ENCODE measurements at places on chromosomes 16 and 17.

GRCh38 chr16:11601425-11601824 lies 14.7 kb upstream of the LITAF start:
- DNase-seq, result no peak

DNA sequence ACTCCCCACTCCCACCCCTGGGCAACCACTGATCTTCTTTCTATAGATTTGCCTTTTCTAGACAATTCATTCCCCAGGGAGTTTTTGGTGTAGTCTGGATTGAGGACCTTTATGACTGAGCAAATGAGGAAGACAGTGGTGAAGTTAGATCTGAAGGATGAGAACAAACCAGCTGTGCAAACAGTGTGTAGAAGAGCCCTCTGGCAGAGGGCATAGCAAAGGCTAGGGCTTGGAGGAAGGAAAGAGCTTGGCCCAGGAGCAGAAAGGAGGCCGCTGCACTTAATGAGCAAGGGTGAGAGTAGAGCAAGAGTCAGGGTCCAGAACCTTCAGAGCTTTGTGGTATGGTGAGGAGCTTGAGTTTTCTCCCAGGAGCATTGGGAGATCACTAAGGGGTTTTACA lies 352.7 kb downstream of the CA10 start:
- DNase-seq, result no peak

DNA sequence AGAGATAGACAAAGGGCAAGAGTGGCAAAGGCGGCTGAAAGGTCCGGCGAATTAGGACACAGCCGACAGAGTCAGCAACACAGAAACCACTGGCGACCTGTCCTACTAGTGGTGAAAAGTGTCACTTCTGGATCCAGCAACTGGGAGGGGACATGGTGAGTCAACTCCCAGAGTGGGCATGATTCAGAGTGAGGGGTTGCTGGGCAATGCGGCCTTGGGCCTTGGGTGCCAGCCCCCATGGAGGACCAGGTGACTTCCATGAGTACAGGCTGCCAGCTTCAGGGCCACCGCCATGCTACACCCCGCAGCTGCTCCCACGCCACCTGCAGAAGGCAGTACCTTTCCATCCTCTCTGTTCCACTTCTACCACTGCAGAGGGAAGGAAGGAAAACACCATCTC lies 110.6 kb downstream of the ZFHX3 start:
- no peak for DNase-seq

GRCh38 chr17:8016632-8017424 lies 14.4 kb downstream of the GUCY2D start:
- peak; percentile 80 for DNase-seq

GRCh38 chr16:72829846-72830775 lies 217.8 kb downstream of the ZFHX3 start:
- no peak for DNase-seq

DNA sequence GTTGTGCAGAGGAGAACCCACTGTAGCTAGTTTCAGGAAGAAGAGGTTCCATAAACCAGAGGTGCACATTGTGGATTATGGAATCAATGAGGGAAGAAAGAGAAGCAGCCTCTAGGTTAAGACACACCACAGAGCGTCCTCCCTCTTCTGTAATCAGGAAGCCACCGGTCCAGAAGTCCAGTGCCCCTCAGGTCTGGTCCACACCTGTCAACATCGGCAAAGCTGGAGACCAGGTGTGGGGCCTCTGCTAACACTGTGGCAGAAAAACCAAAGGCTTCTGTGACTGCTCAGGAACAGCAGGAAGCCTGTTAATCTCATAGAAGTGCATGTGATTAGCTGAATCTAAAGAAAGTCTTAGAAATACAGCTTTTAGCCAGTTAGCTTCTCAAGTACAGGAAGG lies 23.3 kb downstream of the LIMD2 start:
- no peak for DNase-seq

DNA sequence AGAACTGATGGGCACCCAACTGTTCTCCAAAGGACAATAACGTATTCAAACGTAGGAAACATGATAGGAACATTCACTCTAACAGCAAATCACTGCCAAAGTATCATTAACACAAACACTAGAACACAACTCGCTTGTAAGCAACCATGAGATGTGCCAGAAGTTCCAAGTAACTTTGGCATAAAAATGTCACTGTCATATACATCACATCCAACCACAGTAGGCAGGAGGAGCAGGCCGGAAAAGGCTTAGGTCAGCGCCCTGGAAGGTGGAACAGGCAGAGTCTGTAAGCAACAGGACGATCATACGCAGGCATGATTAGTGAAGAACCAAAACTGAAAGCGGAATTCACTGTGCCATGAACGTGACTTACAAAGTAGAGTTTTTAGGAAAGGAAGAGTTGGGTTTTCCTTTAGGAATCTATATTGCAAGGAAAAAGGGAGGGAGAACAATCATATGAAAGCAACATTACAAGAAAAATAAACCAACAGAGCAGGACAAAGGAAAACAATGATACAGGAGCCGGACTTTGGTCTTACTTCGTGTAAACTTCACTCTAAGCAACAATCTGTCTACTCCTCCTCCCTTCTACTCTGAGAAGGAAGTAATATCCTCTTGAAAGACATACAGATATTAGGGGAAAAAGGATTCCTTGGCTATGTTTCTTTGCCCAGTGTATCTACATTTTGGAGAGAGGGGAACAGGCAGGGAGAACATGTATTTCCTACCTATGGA lies 52.3 kb downstream of the YWHAE start:
- DNase-seq, result no peak

DNA sequence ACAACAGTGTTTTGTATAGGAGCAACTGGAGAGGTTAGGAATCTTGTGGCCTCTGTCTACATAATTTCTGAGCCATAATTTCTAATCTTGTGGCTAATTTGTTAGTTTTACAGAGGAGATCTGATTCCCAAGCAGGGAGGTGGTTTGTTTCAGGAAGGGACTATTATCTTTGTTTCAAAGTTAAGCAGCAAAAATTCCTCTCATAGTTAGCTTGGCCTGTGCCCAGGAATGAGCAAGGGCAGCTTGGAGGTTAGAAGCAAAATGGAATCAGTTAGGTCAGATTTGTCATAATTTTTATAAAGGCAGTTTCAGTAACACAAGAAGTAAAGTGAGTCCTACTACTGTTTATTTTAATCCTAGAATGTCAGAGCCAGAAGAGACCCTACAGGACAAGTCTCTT lies 2.0 kb upstream of the RDM1 start:
- no peak for DNase-seq

DNA sequence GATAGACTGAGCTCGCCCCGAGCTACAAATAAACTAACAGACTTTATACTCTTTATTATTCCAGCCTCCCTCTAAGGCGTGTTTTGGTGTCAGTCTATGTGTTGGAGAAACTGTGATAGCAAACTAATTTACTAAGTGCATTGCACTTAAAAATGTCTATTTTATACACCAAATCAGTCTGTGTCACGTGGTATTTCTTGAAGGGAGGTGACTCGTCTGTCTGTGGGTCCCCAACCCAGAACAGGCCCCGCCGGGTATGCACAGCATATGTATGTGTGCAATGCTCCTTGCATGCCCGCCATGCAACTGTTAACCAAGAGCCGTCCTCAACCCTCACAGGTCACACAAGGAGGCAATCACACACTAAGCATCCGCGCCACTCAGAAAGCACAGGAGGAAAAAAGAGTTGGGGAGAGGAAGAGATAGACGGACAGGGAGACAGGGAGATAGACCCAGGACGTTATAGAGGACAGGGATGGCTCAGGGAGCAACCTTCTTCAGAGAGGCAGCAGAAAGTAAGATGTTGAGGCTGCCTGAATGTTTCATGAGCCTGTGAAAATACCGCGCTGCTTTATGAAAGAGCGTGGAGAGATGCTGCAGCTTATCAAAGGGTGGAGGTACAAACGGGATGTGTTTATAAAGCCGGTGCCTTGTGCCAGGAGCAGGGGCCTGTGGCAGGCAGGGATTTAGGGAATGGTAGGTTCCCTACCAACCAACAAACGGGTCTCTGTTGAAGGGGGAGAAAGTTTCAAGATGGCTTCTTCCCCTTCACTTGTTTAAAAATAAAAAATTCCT lies 4.2 kb downstream of the RBFOX3 start:
- DNase-seq, result no peak

DNA sequence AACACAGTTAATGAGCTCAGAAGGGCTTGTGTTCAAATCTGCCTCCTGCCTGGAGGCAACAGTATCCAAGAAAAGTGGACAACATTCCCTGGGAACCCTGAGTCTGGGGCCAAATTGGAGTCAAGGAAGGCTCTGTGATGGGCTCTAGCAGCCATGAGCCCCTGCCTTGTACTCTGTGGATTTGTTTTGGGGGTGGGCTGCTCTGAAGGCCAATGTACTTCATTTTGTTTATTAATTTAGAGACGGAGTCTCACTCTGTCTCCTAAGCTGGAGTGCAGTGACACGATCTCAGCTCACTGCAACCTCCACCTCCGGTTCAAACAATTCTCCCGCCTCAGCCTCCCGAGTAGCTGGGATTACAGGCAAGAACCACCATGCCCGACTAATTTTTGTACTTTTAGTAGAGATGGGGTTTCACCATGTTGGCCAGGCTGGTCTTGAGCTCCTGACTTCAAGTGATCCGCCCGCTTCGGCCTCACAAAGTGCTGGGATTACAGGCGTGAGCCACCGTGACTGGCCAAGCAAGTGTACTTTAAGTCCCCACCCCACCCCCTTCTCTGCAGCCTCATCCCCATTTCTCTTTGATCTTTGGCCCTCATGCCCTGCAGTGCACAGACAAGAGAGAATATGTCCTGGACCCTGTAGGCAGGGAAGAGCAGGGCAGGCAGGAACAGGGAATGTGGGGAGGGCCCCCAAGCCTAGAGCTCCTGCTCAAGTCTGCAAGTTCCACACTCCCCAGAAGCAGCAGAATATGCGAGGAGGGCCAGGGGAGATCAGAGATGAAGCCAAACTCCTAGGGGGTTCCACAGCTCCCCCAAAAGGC lies 2.7 kb upstream of the GIP start:
- no peak for DNase-seq

- DNase-seq, result no peak
Observed at GRCh38 chr17:19268611-19269010, 31.4 kb downstream of the EPN2 start.

GRCh38 chr17:80886641-80887573 lies 104.7 kb upstream of the CHMP6 start:
- DNase-seq, result no peak

GRCh38 chr16:26413780-26414179 lies 652.9 kb upstream of the C16orf82 start:
- no peak for DNase-seq

- DNase-seq, result peak; percentile 48
Observed at GRCh38 chr17:50265212-50265611, 9.1 kb upstream of the TMEM92 start.

- no peak for DNase-seq
Observed at GRCh38 chr16:52584354-52585320, 37.7 kb upstream of the TOX3 start.

GRCh38 chr17:79007504-79008381 lies 1.8 kb downstream of the CANT1 start:
- no peak for DNase-seq

DNA sequence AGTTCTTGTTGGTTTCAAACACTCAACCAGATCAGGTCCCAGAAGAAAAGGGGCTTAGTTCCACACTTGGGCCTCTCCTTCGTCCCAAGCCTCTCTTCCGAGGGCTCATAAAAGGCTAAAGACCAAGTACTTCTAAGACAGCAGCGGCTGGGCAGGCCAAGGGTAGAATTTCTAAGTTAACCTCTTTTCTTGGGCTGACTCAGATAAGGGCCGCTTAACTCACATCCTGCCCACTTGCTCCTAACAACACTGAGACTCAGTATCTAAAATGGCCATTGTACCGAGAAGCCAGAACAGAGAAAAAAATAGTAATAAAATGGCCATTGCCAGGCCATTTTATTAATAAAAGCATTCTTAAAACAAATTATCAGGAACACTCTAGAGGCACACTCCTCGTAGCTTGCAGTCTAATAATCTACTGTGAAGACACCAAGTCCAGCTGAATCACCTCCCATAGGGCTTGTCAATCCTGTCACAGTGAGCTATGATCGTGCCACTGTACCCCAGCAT lies 42.1 kb downstream of the RANBP10 start:
- no peak for DNase-seq

DNA sequence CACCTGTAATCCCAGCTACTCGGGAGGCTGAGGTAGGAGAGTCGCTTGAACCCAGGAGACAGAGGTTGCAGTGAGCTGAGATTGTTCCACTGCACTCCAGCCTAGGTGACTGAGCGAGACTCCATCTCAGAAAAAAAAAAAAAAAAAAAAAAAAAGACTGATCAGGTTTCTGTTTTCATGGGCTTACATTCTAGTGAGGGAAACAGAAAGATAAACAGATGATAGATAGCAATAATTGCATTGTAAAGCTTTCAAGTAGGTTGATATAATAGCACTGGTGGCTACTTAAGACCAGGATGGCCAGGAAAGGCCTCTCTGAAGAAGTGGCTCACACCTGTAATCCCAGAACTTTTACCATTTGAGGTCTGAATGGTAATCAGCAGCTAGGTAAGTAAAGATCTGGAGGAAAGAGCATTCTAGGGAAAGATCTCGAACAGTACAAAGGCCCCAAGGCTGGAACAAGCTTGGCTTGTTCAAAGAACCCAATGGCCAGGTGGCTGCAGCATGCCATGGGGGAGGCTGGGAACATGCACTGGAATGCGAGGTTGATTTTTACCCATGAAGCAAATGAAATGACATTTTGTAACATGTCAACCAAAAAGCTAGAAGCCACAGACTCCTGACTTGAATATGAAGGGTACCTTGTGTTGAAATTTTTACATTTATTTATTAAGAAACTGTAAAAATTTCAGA lies 108.3 kb upstream of the DHX40 start:
- no peak for DNase-seq

GRCh38 chr17:42428141-42428944 lies 5.3 kb upstream of the CAVIN1 start:
- no peak for DNase-seq

- DNase-seq, result no peak
Observed at GRCh38 chr16:86909359-86910160, 331.2 kb downstream of the FOXL1 start.

DNA sequence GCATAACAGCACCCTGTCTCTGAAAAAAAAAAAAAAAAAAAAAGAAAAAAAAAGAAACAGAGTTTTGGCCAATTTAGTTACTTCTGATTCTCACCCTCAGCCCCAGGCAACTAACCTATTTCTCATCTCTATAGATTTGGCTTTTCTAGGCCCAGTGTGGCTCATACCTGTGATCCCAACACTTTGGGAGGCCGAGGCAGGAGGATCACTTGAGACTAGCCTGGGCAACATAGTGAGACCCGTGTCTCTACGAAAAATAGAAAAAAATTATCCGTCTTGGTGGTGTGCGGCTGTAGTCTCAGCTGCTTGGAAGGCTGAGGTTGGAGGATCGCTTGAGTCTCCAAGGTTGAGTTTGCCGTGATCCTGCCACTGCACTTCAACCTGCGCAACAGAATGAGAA lies 8.7 kb downstream of the RPS6KB1 start:
- no peak for DNase-seq

Data from left lobe of liver (tissue), 2 donors.